RWPE1 (cell line): ENCODE measurements at places on chromosomes 1 and 21.

DNA sequence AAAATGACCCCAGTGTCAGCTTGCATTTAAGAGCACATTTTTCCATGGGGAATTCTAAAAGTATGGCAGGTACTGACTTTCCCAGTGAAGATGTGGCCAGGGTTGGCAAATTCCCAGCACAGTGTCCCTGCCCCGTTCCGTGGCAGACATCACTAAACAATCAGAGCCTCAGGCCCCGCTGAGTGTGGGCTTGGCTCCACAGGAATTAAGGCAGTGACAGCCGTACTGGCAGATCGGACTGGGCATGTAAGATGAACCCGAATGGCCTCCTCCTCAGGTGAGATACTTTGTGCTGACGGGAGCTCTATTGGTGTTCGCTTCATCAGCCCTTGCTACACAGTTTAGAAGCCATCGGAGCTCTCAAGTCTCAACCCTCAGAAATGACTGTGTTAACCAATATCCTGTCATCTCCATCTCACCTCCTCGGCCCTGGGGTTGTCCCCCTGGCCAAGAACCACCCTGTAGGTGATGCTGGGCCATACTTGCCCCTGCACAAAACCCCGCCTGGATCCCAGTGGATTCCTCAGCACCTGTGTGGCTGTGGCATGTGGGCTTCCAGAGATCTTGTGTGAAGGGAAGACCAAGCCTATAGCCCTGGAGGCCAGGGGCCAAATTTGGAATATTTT lies 29.0 kb upstream of the ABCG1 start:
- DNase-seq: no peak

DNA sequence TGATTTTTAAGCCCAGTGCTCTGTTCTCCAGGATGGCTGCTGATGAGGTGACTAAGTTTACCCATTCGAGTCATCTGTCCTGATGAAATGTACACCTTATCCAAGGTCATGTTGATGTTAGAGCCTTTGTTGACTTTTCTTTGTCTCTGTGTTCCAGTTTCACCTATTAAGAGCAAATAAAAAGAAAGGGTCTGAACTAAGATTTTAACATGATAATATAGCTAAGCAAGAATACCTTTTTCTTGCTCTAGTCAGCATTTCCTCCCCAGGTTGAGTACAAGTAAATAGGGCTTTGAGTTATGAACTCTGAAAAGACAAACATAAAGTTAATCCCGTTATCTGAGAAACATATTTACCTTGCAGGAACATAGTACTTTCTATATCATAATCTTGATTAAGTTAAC lies 52.1 kb upstream of the GPR88 start:
- DNase-seq: no peak

- DNase-seq: peak; percentile 36
Measured at GRCh38 chr1:34851431-34852105, 8.0 kb downstream of the SMIM12 start.

- DNase-seq: peak; percentile 12
Measured at GRCh38 chr1:51877434-51878307, 856 bp downstream of the NRDC start.

- DNase-seq: peak; percentile 81
Measured at GRCh38 chr21:44299458-44300261, at the start of gene PFKL. TSS of gene PFKL (plus strand) at chr21:44300053. CDS start at chr21:44300106, 53 bp downstream.

- DNase-seq: no peak
Measured at GRCh38 chr1:15852036-15852827, 4.7 kb downstream of the SPEN start.

GRCh38 chr1:245279346-245279745 lies 124.6 kb downstream of the KIF26B start:
- DNase-seq: no peak

GRCh38 chr1:160219062-160219929 lies 14.1 kb downstream of the PEA15 start:
- peak; percentile 45 for DNase-seq

- no peak for DNase-seq
Measured at GRCh38 chr1:108823632-108824031, 33.3 kb downstream of the AKNAD1 start.

DNA sequence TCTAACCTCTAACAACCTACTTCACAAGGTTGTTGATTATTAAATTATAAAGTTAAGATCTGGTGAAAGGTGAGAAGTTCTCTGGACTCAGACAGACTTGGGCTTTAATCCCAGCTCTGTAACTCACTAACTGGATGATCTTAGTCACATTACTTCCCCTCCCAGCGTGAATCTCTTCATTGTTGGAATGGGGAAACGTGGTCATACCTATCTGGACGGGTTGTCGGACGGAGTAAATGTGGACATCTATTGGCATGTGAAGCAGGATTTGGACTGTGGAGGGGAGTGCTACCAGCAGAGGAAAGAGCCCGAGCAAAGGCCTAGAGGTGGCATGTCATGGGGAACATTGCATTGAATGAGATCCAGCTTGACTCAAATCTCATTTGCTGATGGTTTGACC lies 45.1 kb upstream of the RPL11 start:
- DNase-seq: no peak

DNA sequence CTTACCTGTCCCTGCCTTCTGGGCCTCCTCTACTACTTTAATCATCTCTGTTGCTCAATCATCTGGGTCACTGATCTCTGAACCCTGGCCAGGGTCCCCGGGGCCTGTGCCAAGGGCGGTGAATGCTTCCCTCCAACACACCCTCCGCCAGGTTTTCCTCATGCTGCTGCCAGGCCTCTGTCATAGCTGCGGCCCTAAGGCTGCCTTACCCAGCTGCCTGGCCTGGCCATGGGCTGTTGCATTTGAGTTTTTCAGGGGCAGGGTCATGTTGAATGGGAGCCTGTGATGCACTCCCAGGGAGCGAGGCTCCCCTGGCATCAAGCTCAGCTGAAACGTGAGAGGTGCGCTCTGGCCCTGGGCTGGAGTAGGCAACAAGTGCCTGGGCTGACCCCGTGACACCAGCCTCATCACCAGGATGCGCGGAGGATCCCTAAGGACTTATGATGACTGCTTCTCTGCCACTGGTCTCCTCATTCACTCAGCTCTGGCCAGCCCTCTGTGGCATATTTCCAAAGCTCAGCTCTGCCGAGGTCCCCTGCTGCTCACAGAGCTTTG lies 7.6 kb downstream of the EDN2 start:
- DNase-seq: no peak

- DNase-seq: no peak
Measured at GRCh38 chr1:22850681-22851080, 122.0 kb downstream of the LACTBL1 start.

GRCh38 chr1:55318116-55318817 lies 103.1 kb upstream of the USP24 start:
- DNase-seq: no peak

- DNase-seq: no peak
Measured at GRCh38 chr1:75170011-75170410, 35.8 kb downstream of the LHX8 start.

GRCh38 chr1:36702963-36703362 lies 220.2 kb upstream of the CSF3R start:
- DNase-seq: no peak

DNA sequence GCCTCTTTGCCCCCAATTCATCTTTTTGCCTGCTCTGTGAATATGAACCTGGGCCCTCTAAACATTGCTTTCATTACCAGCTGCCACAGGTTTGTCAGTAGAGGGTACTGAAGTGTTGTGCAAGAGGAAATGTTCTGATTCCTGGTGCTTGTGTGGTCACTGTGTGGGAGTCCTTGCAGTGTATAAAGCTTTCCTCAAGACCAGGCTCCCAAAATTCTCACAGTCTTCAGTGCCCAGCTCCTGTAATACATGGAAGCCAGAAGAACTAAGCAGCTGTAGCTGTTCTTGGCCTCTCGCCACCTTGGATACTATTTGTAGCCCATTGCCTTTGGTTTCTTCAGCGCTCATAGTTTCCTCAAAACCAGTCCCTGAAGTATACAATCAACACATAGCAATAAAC lies 1046.2 kb downstream of the BRINP3 start:
- DNase-seq: no peak

DNA sequence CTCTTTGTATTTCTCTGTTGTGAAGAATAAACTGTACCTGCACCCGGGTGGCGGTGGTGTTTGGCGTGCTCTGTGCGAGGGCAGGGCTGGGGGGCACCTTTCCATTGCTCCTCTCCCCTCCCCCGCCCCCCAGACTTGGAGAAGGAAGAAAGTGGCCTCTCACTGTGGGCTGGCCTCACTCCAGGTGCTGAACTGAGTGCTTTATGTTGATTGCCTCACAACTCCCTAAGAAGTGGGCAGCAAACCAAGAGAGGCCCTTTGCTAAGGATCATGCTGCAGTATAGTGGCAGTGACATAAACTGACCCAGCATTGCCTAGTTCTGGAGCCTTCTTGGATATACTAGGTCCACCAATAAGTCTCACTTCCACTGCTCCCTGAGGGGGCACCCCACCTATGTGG lies 20.2 kb downstream of the A3GALT2 start:
- DNase-seq: no peak

DNA sequence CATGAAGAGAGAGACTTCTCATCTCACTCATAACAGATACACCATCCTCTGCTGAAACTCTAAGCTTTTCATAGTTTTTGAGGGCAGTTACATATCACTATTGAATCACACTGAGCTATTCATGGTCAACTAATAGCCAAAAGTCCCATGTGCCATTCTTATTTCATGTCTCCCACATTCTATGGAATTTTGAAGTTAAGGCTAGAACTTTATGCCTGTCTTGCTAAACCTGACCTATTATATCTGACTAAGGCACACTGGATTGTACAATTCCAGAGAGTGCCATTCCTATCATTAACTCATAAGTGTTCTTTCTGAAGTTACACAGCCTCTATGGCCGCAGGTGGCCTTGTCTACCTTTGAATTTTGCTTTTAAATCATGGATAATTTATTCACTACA lies 254.3 kb downstream of the PTPRC start:
- DNase-seq: no peak

DNA sequence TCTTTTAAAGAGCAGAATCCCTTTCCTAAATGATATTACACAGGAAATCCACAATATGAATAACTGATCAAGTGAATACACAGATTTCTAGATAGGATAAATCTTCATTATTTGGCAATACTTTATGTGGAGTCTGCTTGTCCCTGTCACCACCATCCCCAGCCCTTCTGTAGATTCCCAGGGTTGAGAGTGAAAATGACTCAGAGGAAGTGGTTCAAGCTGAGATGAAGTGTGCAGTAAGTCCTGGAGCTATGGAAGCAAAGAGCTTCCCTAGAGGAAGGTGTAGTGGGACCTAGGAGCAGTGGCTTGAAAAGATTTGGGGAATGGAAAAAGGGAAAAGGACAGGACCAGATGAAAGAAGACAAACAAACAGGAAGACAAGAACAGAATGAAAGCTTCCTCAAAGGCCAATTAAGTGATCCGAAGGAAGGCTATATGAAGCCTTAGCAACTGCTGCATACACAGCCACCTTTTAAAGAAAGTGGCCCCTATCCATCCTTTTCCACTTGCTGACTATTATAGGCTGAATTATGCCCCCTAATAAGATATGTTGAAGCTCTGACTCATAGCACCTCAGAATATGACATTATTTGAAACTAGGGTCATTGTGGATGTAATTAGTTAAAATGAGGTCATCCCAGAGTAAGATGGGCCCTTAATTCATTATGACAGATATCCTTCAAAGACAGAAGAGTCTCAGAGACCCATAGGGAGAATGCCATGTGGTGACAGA lies 96.5 kb upstream of the CAMK1G start:
- no peak for DNase-seq

DNA sequence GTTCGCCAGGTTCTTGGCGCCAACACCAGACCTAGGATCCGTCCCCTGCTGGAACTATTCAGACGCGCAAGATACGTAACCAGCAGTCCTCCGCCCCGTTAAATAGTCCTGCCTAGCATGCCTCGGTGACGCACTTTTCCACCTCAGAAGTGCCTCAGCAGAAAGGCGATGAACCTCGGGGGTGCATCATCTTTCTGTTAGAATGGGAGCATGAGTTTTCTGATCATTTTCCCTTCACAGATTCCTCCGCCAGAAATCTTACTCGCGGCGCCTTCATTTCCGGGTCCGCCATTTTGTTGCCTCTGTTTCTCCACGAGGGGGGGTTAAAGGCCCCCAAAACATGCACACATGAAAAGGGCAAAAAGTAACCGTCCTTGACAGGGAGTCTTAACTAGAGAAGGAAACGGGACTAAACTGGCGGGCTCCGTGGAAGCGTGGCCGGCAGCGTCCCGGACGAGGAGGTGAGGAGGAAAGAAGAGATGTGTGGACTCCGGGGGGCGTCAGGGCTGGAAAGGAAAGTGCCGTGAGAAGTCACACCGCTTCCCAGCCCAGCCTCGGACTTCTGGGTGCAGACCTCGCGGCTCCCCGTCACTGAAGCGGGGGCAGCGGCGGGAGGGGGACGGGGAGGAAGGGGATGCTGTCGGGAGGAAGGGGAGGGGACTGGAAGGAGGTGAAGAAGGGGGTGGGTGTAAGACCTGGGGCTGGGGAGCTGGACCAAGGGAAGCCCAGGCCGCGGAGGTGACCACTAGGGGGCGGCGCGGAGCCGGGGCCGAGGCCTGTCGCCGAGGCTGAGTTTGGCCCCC lies at the start of gene GABPB2:
Gene GABPB2 (plus strand): TSS at position 288 of the 803 bp plus-strand sequence. CDS start 17,429 bp downstream, outside the sequence.
- peak; percentile 89 for DNase-seq

GRCh38 chr1:77371396-77371795 lies 89.6 kb downstream of the AK5 start:
- no peak for DNase-seq

- no peak for DNase-seq
Measured at GRCh38 chr1:117271959-117272358, 61.2 kb upstream of the VTCN1 start.

DNA sequence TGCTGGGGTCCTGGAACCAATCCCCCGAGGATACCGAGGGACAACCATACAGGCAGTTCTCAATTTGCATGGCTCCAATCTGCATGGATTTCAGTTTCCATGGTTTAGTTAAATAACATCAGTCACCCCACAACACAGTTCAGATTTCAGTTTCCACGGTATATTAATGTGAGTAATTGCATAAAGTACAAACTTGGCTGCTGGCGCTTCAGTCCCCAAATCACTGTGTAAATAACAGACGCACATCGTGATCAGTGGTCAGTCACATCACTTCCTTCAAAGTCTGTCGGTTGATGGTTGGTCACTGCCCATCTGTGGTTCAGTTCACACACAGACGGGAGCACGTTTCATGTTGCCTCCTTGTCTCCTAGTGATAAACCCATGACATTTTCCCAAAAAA lies 66.4 kb upstream of the LPGAT1 start:
- no peak for DNase-seq

- no peak for DNase-seq
Measured at GRCh38 chr1:235863699-235864093, 3.0 kb downstream of the LYST start.

GRCh38 chr1:8822373-8823294 lies 5.2 kb upstream of the RERE start:
- peak; percentile 53 for DNase-seq

DNA sequence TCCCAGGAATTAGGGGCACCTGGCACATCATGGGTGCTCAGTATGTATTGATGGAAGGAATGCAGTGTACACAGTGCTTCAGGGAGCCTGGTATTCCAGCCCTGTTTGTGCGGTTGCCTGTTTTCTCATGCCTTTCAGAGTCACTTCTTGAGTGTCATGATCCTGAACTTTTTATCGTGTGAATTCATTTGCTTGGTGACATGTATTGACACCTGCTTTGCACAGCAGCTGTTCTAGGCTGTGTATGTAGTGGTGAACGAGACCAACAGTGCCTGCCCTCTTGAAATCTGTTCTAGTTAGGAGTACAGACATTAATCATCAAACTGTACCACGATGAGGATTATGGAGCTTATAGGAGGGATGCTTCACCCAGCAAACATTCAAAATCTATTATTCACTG lies 6.1 kb downstream of the HTR6 start:
- no peak for DNase-seq

- DNase-seq: peak; percentile 8
Measured at GRCh38 chr1:119742202-119742601, 26.5 kb downstream of the HMGCS2 start.
